ENCODE measurements at places on chromosomes 7 and 10.

GRCh38 chr7:126449611-126450268 is 803.0 kb downstream of the GRM8 start:
- no peaks in the 10 kb centered on the region for H3K27me3 ChIP-seq
- no peak overlapping the region for H3K4me3 ChIP-seq
- H3K36me3 ChIP-seq: no peaks in the 10 kb centered on the region
- no peak overlapping the region for H3K27ac ChIP-seq
- DNase-seq: no peak

DNA sequence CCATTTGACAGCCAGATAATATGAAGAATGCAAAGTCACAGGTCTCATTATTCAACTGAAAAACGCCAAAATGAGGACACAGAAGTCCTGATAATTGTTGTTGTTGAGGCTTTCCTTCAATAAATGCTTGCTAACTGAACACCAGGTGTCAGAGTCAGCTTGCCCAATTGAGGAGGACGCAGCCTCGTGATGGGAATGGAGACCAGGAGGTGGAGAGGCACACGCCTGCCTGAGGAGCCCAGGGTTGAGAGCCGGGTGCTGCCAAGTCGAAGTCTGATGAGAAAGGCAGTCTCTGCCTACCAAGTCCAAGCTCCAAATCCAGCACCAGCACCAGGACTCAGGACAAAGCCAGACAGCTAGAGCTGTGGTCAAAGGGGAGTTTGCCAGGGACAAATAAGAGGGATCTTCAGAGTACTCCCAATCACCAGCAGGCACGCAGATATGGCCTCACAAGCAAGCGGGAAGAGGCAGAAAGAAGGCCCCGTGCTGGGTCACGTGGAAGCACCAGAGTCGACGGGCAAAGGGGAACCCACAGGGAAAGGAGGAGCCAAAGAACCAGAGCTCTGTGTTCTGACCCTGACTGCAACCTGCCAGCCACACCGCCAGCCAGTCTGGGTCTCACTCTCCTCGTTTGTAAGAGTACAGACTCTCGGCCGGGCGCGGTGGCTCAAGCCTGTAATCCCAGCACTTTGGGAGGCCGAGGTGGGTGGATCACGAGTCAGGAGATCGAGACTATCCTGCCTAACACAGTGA is 47.6 kb downstream of the VOPP1 start:
- no peaks in the 10 kb centered on the region for H3K27me3 ChIP-seq
- no peaks in the 10 kb centered on the region for H3K36me3 ChIP-seq
- H3K4me3 ChIP-seq: no peak overlapping the region
- no peak overlapping the region for H3K27ac ChIP-seq
- H3K4me1 ChIP-seq: peaks cover 16% of the 10 kb centered on the region
- no peak for DNase-seq

DNA sequence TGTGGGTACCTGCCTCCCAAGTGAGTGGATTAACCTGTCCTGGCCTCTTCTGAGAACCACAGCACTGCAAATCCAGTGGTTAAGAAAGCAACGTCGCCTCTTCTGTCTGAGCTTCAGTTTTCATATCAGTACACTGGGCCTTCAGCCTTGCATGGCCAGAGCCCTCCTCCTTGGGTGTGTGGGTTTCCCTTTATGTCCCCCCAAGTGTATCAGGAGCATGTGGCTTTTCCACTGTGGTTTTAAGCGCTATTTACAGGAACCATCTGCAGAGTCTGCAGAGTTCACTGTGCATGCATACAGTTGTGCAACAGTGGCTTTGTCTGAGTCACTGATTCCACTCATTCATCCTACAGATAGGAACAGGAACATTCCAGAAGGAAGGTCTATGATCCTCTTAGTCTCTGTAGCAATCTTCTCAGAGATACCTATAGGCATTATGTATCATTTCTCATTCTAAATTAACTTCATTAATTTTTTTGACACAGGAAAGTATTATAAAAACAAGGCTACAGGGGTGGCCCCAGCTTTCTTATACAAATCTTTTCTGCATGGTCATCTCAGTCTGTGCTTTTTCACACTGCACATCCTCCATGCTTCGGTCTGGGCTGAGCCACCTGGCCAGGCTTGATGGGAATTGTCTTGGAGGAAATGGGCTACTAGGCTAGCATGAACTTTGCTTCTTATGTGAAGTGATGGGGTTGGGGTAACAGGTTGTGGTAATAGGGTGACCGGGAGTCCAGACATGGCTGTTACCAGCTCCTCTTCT is 17.1 kb downstream of the MBL2 start:
- no peaks in the 10 kb centered on the region for H3K4me1 ChIP-seq

GRCh38 chr10:5968037-5968680 is 9.2 kb downstream of the IL15RA start:
- H3K27me3 ChIP-seq: no peaks in the 10 kb centered on the region
- H3K36me3 ChIP-seq: no peaks in the 10 kb centered on the region
- no peak overlapping the region for H3K4me3 ChIP-seq
- peaks cover 3% of the 10 kb centered on the region for H3K4me1 ChIP-seq

- H3K36me3 ChIP-seq: no peaks in the 10 kb centered on the region
- H3K4me3 ChIP-seq: no peak overlapping the region
- DNase-seq: no peak
- peak overlapping the region; percentile 2 for H3K27ac ChIP-seq
Measured at GRCh38 chr10:117441812-117442443, 66.7 kb upstream of the PDZD8 start.

DNA sequence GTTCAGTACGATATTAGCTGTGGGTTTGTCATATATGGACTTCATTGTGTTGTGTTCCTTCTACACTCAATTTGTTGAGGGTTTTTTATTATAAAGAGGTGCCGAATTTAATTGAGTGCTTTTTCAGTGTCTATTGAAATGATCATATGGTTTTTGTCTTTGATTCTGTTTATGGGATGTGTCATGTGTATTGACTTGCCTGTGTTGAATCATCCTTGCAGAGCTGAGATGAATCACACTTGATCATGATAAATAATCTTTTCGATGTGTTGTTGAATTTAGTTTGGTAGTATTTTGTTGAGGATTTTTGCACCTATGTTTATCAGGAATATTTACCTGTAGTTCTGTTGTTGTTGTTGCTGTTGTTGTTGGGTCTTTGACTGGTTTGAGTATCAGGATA is 39.8 kb downstream of the ATOH7 start:
- no peaks in the 10 kb centered on the region for H3K36me3 ChIP-seq
- H3K27me3 ChIP-seq: no peaks in the 10 kb centered on the region
- no peaks in the 10 kb centered on the region for H3K4me1 ChIP-seq
- no peak overlapping the region for H3K27ac ChIP-seq

- no peaks in the 10 kb centered on the region for H3K27me3 ChIP-seq
- no peak for DNase-seq
- H3K4me3 ChIP-seq: peak overlapping the region; percentile 70
Measured at GRCh38 chr7:90345595-90346335, 751 bp upstream of the GTPBP10 start.

DNA sequence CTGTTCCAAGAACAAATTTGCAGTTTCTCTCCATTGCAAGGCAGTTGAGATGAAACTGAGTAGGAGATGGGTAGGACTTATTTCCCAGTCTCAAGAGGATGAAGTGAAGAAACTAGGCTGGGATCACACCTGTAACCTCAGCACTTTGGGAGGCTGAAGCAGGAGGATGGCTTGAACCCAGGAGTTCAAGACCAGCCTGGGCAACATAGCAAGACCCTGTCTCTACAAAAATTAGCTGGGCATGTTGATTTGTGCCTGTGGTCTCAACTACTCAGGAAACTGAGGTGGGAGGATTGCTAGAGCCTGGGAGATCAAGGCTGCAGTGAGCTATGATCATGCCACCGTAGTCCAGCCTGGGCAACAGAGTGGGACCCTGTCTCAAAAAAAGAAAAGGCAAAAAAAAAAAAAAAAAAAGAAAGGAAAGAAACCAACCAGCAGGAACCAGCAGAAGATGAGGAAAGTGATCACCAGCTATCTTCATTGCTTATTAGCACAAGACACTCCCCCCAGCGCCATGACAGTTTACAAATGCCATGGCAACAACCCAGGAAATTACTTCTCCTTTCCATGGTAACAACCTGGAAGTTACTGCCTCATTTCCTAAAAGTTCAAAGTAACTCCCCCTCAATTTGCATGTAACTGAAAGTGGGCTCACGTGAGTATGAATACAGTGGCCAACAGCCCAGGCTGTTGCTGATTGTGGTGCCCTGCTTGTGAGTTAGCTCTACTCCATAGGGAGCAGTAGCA is 18.3 kb upstream of the ST8SIA6 start:
- no peaks in the 10 kb centered on the region for H3K36me3 ChIP-seq
- H3K4me3 ChIP-seq: no peak overlapping the region
- H3K27me3 ChIP-seq: no peaks in the 10 kb centered on the region
- no peaks in the 10 kb centered on the region for H3K4me1 ChIP-seq
